ENCODE measurements at places on chromosomes 4 and X. TPM values are rescaled to one million over a fixed set of nuclear protein-coding genes. Genes with fewer than 3 reads are reported as not detected.
A peak's percentile ranks its signal among the peaks of the same experiment; 100 is the strongest.

DNA sequence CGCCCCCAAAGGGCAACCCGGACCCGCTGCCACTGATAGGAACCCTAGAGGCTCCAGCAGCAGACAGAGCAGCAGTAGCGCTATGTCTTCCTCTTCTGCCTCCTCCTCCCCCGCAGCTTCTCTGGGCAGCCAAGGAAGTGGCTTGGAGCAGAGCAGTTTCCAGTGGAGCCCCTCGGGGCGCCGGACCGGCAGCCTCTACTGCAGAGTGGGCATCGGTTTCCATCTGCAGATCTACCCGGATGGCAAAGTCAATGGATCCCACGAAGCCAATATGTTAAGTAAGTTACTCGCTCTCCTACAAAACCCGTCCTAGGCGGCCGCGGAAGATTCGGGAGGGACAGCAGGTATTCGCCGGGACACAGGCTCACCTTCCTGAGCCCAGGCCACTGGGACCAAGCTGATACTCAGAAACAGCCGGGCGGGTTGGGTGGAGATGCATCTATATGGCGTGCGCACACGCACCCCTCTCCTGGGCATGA is 477 bp downstream of the FGF5 start:
- no peak for DNase-seq

DNA sequence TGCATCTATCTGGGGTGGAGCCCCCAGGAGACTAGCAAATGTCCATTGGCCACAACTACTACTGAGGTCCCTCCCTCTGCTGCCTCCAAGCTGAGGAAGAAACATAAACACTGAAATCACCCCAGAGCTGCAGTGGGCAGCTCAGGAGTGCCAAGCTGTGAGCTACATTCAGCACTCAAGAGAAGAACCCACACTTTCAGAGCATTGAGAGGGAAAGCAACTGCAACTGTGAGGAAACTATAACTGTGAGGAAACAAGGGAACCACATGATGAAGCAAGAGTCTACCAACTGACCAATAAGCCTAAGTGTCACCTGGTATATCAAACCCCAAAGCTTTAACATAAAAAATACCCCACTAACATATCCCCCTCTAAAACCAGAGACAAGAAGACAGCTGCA is 373.5 kb upstream of the TACR3 start:
- no peak for DNase-seq

NOA1 gene
- 19.7 TPM for total RNA-seq

- DNase-seq, result no peak
Measured at GRCh38 chr4:48030470-48030869, 13.9 kb downstream of the NIPAL1 start.

DNA sequence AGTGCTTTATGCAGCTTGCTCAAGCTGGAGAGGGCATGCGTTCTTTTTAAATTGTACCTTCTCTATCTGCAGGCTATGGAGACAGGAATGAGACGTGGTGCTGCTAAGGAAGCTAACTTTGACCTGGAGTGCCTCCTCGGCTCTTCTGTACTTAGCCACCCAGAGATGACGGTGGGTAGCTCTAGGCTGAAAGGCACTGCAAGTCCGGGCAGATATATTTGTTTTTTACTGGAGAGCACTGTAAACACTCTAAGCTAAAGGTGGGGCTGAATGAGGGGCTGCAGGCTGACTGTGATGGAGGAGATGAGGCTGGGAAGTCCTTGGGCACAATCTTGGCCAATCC is 12.1 kb downstream of the ELF4 start:
- DNase-seq, result no peak

DNA sequence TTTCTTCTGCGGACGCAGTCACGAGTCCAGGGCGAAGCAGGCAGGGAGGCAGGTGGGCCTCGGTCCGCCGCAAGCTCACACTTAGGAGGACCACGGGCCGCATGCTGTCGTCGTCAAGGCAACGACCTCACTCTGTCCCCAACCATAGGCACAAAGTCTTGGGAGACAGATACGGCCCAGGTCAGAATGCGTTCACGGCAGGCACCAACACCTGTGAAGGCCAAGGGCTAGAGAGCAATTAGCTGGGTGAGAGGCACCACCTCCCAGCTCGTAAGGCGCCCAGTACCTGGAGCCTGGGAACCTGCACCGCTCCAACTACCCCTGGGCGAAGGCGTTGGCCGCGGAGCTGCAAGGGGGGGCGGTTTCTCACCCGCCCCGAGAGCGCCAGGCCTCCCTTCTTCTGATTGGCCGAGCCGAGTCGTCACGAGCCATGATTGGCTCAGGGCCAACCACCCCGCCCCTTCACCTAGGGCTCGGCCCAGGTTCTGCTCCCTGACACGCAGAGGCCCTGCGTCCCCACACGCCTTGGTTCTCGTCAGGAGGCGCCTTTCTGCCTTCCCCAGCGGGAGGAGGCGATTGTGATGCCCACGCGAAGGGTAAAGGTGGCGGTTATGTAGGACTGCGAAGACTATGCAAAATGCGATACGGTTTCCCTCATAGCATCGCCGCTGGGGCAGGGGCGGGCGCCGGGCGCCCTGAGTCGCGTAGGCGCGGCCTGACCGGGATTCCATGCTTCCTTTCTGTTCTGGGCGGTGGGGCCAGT is at the start of gene CDKL2:
TSS of gene CDKL2 (minus strand) at position 355 of the 763 bp plus-strand sequence. CDS start 4,540 bp downstream, outside the sequence.
- DNase-seq, result peak; percentile 91

- DNase-seq, result no peak
Measured at GRCh38 chr4:148225639-148226038, 216.6 kb downstream of the NR3C2 start.

DNA sequence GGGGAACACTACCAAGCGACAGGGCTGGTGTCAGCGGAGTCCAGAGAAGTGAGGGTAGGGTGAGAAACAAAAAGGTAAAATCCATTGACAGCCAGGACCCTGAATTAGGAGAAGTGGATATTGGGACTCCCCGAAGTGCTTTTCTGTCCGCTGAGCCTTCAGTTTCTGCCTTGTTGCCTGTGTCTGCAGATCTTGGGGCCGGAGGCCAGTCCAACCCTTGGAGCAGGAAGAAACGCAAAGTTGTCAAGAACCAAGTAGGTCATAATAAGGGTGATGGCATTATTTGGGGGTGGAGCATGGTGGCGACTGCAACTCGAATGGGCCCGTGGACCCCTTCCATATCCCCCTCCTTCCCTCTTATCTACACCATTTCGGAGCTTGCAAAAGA is 1.0 kb downstream of the ARMCX1 start:
- no peak for DNase-seq

- DNase-seq, result no peak
Measured at GRCh38 chr4:52273885-52274284, 222.8 kb downstream of the SPATA18 start.

GRCh38 chr4:158285429-158286216 is 75.3 kb downstream of the TMEM144 start:
- DNase-seq, result no peak

DNA sequence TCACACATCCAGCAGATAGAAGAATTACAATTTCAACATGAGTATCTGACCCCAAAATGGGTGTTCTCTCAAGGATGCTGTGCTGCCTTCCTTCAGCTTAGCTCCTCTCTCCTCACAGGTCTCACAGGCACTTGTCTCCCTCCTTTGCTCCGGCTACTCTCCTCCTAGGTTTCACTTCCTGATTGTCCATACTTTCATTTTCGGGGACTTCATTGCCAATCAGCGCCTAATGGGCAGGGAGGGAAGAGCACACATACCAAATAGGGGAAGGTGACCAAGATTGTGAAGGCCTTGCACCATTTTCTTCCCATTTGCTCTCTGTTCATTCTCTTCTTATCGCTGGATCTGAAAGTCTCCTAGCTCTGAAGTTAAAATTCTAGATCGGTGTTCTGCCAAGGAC is 125.4 kb upstream of the EOLA2 start:
- DNase-seq, result no peak

PIGA gene
- 119 TPM for total RNA-seq

Measured in CD4-positive, CD25-positive, alpha-beta regulatory T cell (primary cell).